ENCODE measurements at places on chromosomes 3 and 15. TPM values are rescaled to one million over a fixed set of nuclear protein-coding genes. Genes with fewer than 3 reads are reported as not detected.

The CYP1A2 gene
- not detected for total RNA-seq

The TMEM212 gene
- not detected for total RNA-seq

The ATP13A4 gene
- total RNA-seq, result not detected

The NTRK3 gene
- total RNA-seq, result 0.13 TPM

The CYP8B1 gene
- total RNA-seq, result not detected

The PEX11A gene
- 4.7 TPM for total RNA-seq

The GOLGA8G gene
- total RNA-seq, result not detected

The PLSCR2 gene
- not detected for total RNA-seq

The OR5K2 gene
- total RNA-seq, result not detected

The CHRNA3 gene
- total RNA-seq, result 0.13 TPM

The RETNLB gene
- total RNA-seq, result not detected
